DND-41 (cell line): ENCODE measurements at places on chromosomes 6 and 20.

GRCh38 chr20:15496501-15497039 is 1076.7 kb downstream of the KIF16B start:
- no peak for DNase-seq

- DNase-seq, result no peak
These were observed 60.1 kb downstream of the MMS22L start for GRCh38 chr6:97222903-97223302.

- no peak for DNase-seq
These were observed 16.9 kb downstream of the MPC1 start for GRCh38 chr6:166365806-166366205.

- DNase-seq, result no peak
These were observed 54.7 kb downstream of the PYGB start for GRCh38 chr20:25302596-25302995.

GRCh38 chr6:169866140-169866534 is 114.7 kb downstream of the ERMARD start:
- DNase-seq, result no peak

DNA sequence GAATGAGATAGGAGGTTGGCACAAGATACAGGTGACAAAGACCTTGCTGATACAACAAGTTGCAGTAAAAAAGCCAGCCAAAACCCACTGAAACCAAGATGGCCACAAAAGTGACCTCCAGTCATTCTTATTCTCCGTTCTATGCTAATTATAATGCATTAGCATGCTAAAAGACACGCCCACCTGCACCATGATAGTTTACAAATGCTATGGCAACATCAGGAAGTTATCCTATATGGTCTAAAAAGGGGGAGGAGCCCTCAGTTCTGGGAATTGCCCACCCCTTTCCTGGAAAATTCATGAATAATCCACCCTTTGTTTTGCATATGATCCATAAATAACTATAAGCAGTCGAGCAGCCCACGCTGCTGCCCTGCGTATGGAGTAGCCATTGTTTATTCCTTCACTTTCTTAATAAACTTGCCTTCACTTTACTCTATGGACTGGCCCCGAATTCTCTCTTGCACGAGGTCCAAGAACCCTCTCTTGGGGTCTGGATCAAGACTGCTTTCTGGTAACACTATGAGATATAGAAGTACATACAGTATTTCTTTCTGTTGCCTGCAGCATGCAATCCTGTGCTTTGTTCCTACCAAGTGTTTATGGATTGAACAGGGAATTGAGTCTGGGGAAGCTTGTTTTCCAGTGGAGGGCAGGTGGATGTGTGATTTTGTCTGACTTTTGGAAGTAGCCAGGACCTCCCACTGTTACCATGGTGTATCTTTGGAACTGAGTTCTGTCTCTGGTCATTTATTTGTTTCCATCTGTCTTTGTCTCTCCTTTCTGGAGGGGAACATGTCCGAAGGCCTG is 72.0 kb upstream of the TGM3 start:
- no peak for DNase-seq

DNA sequence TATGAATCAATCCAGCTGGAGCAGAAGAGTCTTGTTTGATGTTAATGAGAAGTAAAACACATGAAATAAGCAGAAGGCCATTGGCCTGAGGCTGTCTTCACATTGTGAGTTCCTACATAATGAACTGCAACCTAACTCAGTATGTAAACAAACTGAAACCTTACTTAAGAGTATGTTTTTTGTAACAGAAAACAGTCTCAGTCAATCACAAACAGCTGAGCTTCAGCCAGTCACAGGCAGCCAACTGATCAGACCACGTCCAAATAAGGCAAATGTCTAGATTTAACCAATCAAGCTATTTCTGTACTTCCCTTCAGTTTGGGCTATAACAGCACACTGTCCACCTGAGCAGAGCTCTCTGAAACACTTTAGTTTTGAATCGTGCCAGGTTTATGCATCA is 234.7 kb downstream of the TRDN start:
- DNase-seq, result no peak

DNA sequence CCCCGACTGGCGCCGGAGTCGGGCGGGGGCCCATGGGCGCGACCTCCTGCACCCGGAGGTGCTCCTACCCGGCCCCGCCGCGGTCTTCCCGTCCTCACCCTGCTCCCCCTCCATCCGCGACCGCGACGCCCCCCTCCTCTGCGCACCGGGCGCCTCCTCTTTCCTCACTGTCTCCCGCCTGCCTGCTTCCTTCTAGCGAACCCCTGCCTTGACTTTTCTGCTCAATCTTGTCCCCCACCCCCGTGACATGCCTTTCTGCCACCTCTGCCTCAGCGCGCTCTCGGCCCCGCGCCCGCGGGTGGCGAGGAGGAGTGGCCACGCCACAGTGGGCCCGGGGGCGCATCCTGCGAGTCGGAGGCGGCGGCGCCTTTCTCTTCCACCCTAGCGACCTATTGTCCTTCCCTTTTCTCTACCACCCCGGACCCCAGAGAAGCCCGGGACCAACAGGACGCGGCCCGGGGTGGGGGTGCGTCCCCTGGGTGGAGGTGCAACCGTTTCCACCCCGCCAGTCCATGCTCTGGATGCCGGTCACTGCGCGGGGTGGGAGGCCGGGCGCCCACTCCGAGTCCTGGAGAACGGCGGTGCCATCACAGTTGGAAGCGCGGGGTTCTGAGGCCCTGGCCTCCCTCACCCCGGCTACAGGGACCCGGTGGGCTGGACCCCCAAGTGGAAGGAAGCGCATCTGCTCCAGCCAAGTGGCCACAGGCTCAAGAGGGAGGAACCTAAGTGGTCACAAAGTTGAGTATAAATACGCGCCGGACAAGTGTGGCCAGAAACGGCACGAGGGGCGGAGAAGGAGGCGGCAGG is 2.0 kb downstream of the PDE10A start:
- DNase-seq, result no peak

GRCh38 chr6:111850295-111850937 is 22.8 kb downstream of the FYN start:
- no peak for DNase-seq

- no peak for DNase-seq
These were observed 27.9 kb downstream of the AFG1L start for GRCh38 chr6:108322728-108323127.

DNA sequence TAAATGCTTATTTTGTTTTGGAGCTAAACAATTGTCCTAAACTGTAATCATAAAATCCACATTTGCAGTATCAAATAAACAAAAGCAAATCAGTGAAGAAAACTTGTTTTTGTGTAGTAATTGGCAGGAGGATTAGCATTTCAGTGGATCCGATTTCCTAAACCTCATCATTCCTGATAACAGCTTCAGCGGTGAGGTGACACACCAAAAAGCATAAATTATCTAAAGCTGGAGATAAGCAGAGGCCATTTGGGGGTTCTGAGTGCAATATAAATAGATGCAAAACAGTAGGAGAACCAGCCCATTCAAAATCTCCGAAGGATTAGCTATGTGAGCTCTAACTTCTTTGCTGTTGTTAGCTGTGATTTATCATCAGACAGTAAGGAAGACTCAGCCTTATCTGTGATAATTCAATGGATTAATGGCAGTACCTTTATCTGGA is 235.8 kb downstream of the EPHA7 start:
- no peak for DNase-seq

- no peak for DNase-seq
These were observed 3.9 kb downstream of the CNPY3 start for GRCh38 chr6:42933205-42933604.

DNA sequence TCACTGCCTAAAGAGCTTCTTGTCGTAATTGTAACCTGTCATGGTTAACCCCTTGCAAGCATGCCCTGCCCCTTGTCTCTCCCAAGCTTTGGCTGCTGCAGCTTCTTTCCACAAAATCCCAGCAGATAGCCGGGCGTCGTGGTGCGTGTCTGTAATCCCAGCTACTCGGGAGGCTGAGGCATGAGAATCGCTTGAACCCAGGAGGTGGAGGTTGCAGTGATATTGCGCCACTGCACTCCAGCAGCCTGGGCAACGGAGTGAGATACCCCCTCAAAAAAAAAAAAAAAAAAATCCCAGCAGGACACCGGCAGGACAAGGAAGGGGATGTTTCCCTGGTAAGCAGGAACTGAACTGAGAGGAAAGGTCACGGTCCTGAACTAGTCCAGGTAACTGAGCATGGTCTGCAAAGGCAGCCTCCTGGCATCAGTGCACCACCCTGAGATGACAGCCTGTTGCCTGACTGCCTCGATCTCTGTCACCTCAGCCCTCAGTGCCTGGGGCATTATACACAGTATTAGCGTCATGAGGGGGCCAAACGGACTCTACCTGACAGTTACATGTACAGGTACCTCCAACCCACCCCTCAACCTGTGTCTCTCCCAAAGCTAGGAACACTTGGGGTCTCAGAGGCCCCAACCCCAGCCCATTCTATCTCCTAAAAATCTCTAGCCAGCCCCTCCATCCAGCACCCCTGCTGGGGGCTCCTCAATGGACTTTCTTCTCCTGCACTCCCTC is 1.8 kb downstream of the LZTS3 start:
- no peak for DNase-seq

- no peak for DNase-seq
These were observed 167.5 kb downstream of the SLC16A10 start for GRCh38 chr6:111254779-111255166.

DNA sequence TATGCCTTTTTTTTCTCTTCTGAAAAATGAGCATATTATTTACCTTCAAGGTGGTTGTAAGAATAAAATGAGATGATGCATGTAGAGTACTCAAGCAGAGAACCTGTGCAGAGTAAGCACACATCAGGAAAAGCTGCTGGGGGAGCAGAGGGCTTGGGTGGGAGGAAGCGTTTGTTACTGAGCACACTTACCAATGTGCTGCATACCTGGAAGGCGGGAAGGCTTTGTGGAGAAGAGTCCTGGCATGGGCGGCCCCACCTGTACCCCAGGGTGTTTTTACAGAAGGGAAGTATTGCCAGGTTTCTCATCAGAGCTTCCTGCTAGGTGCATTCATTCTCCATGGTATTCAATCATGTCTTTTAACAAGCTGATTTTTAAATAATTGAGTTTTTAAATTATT is 52.9 kb downstream of the CSE1L start:
- DNase-seq, result no peak

DNA sequence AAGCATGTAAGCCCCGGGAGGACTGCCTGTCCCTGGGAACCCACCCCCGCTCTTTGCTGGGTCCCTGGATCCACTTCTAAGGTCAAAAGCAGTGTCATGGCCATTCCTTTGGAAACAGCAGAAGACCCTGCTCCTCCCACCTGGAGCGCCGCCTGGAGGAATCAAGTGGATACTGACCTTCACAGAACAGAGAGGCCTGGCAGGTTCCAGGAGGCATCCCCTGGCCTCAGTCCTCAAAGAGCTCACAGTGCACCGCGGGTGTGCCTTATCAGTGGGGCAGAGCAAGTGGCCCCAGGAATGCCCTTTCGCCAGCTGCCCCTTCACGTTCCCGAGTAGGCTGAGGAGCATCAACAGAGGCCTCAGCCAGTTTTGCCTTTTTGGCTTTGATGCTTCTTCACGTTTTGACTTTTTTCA is 11.1 kb upstream of the SLC4A11 start:
- DNase-seq, result no peak

DNA sequence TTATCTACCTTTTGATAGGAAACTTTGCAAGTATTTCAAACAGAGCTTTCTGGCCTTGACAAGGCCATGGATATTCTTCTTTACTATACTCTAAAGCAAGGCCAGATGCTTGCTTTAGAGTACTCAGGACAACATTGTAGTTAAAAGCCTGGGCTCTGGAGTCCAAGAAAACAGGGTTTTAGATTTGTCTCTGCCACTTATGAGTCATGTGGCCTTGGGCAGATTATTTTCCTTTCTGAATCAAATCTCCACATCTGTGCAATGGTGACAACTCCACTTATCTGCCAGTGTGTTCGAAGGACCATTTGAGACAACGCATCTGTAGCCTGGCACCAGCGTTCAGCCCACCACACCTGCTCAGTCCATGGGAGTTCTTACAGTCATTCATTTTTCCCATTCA is 265.9 kb upstream of the RIN2 start:
- DNase-seq, result no peak

GRCh38 chr6:14757418-14757817 is 488.5 kb upstream of the JARID2 start:
- no peak for DNase-seq

- DNase-seq, result no peak
These were observed 15.2 kb upstream of the GUCA1A start for GRCh38 chr6:42158011-42158410.

DNA sequence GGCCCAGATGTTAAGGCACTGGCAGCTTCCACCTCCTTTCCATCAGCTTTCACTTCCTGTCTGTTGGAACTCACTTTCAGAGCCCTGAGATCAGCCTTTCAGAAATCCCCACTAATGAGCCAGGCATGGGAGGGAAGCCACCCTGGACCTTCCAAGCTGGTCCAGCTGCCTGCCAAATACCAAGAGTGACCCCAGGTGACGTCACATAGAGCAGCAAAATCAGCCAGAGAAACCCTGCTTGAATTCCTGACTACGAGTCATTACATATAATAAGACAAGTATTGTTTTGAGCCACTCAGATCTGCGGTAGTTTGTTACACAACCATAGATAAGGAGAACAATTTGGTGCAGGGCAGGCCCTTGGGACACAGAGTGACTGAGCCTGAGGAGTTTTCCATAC is 556.0 kb upstream of the JAG1 start:
- DNase-seq, result no peak

DNA sequence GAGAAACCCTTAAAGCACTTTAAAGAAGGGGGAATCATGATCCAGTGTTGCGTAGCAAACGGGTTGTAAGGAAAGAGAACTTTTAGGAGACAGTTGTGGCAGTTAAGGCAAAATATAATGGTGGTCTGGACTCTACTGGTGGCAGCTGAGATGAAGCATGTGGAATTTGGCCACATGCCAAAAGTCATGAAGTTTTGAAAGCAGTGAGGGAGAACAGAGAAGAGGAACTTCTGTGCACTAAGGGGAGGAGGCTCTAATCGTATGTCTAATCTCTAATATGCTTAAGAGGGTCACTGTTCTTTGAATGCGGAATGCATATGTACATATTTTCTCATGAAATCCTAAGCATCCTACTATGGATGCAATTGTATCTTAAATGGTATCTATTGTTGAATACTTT is 91.5 kb downstream of the RIMS1 start:
- no peak for DNase-seq

- no peak for DNase-seq
These were observed 165.9 kb downstream of the SASH1 start for GRCh38 chr6:148508401-148509041.

DNA sequence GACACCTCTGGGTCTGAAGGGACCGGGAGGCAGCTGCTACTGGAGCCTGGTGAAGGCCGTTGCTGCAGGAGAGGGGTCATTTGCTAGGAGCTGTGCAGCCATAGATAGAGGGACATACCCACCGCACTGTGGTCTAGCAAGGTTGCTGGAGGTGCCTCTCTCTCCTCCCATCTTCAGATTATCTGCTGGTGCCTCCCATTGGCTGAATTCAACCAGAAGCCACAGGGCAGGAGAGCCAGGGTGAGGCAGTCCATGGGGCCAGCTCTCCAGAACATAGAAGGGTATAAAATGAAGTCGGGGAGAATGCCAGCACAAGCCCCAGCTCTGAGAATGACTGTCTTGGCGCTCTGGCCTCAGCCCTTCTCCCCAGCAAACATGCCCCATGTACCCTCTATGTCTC is 98.0 kb downstream of the VEGFA start:
- no peak for DNase-seq
